ENCODE measurements at places on chromosomes 2 and 18. TPM values are rescaled to one million over a fixed set of nuclear protein-coding genes. Genes with fewer than 3 reads are reported as not detected.

RTKN gene
- 26.8 TPM for total RNA-seq

HOXD12 gene
- total RNA-seq: not detected

ZNF804A gene
- 0.14 TPM for total RNA-seq

CHST10 gene
- total RNA-seq: 8.1 TPM

ABHD1 gene
- not detected for total RNA-seq

PTPN2 gene
- 66.7 TPM for total RNA-seq

CCBE1 gene
- 4.0 TPM for total RNA-seq

DNA sequence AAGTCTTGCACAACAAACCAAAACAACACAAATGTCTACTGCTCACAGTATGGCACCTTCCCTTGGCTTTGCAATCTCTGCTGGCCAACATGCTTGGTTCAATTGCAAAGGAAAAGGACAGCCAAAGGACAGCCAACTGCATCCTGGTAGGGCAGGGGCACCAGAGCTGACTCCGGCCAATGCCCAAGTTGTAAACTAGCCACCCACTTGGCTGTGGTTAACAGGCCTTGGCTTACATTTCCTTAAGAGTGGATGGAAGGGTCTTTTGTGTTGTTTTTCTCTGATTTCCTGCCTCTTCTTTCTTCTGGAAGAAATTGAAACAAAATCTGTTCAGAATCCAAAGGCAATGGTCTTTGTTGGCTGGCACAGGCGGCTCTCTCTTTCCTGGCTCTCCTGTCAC lies 119.1 kb upstream of the TRIB2 start:
- no peaks in the 10 kb centered on the region for H3K4me1 ChIP-seq
- H3K36me3 ChIP-seq: no peaks in the 10 kb centered on the region
- no peak overlapping the region for H3K27ac ChIP-seq
- no peak overlapping the region for H3K4me3 ChIP-seq
- no peaks in the 10 kb centered on the region for H3K27me3 ChIP-seq

- H3K4me3 ChIP-seq: no peak overlapping the region
- no peaks in the 10 kb centered on the region for H3K4me1 ChIP-seq
- H3K27me3 ChIP-seq: no peaks in the 10 kb centered on the region
- no peaks in the 10 kb centered on the region for H3K36me3 ChIP-seq
- no peak overlapping the region for H3K27ac ChIP-seq
Observed at GRCh38 chr2:160826496-160826895, 332.9 kb upstream of the RBMS1 start.

GRCh38 chr2:239044336-239044735 lies 196.5 kb downstream of the TWIST2 start:
- H3K4me3 ChIP-seq: no peak overlapping the region
- peaks cover 13% of the 10 kb centered on the region for H3K36me3 ChIP-seq
- no peak for DNase-seq

GRCh38 chr2:96760986-96761832 lies 507 bp downstream of the CNNM4 start:
- H3K4me3 ChIP-seq: peak overlapping the region; percentile 77
- DNase-seq: no peak
- peak overlapping the region; percentile 90 for H3K27ac ChIP-seq
- H3K27me3 ChIP-seq: no peaks in the 10 kb centered on the region
- H3K36me3 ChIP-seq: no peaks in the 10 kb centered on the region

DNA sequence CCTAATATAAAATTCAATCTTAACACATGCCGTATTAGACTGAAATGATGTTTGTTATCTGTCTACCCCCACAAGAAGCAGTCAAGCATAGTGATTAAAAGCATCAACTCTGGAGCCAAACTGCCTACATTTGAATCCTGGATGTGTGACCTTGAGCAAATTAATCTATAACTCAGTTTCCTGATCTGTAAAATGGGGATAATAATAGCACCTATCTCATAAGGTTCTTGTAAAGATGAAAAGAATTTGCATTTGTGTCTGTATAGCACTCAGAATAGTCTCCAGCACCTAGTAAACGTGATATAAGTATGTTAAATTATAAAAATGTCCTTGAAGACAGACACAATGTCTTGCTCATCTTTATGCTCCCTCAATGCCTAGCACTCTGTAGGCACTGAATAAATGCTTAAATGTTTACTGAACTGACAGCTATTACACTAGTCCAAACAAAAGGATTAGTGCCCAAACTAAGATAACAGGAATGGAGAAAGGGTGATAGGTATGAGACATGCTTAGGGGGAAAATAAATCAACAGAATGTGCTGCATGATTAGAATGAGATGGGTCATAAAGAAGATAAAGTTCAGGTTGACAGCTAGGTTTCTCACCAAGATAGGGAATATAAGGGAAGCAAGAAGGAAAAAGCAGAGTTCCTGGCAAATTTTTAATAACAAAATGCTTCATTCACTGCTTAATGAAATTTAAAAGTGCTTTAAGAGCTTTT lies 180.6 kb downstream of the ATAD2B start:
- no peaks in the 10 kb centered on the region for H3K36me3 ChIP-seq
- H3K4me1 ChIP-seq: peaks cover 14% of the 10 kb centered on the region
- no peaks in the 10 kb centered on the region for H3K27me3 ChIP-seq

GRCh38 chr2:45315861-45316260 lies 295.2 kb downstream of the SRBD1 start:
- H3K4me3 ChIP-seq: no peak overlapping the region
- DNase-seq: no peak
- H3K27me3 ChIP-seq: no peaks in the 10 kb centered on the region
- no peak overlapping the region for H3K27ac ChIP-seq
- H3K4me1 ChIP-seq: no peaks in the 10 kb centered on the region
- H3K36me3 ChIP-seq: no peaks in the 10 kb centered on the region

GRCh38 chr2:108621087-108621559 lies 86.9 kb downstream of the LIMS1 start:
- no peaks in the 10 kb centered on the region for H3K27me3 ChIP-seq
- peaks cover 90% of the 10 kb centered on the region for H3K4me1 ChIP-seq
- DNase-seq: peak; percentile 87
- peak overlapping the region; percentile 80 for H3K27ac ChIP-seq
- peak overlapping the region; percentile 23 for H3K4me3 ChIP-seq
- no peaks in the 10 kb centered on the region for H3K36me3 ChIP-seq

DNA sequence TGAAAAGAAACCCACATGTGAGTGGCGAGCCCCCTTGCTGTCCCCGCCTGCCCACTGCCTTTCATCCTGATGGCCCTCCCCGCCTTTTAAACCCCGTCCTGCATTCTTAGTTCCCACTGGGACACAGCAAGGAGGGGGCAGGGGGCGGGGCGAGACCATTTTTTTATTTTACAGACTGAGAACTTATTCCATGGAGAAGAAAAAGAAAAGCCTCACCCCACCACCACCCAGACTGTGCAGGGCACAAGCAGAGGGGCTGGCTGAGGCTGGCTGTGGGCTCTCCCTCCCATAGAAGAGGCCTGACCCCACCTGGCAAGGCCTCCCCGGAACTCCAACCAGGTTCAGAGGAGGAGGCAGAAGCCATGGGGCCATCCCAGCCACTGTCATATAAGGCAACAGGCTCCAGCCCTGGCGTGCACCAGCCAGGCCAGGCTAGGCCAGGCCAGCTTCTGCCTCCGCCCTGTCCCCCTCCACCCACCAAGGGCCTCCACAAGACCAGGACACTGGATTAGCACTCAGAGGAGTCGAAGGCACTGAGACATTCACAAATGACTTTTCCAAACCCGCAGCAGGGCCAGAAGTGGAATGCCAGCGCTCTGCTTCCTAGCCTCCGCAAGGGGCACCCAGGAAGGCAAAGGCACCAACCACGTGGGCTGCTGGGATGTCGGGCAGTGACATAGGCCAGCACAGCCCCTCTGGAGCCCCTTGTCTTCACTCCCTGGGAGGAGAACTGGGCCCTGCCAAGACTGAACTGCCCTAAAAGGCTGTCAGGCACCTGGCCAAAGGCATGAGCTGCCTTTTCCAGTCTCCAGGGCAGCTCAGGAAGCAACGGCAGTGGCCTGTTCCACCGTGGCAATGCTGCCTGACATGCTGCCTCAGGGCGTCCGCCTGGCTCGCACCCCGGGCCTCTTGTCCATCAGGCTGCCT lies 37.5 kb upstream of the SEMA4C start:
- H3K36me3 ChIP-seq: no peaks in the 10 kb centered on the region
- H3K4me1 ChIP-seq: peaks cover 42% of the 10 kb centered on the region
- peak overlapping the region; percentile 82 for H3K27ac ChIP-seq
- DNase-seq: peak; percentile 61
- no peaks in the 10 kb centered on the region for H3K27me3 ChIP-seq
- no peak overlapping the region for H3K4me3 ChIP-seq

GRCh38 chr2:176682278-176682677 lies 413.0 kb downstream of the MTX2 start:
- no peak overlapping the region for H3K4me3 ChIP-seq
- H3K27ac ChIP-seq: no peak overlapping the region
- no peak for DNase-seq
- no peaks in the 10 kb centered on the region for H3K36me3 ChIP-seq
- no peaks in the 10 kb centered on the region for H3K4me1 ChIP-seq

GRCh38 chr18:3456686-3457069 lies 6.7 kb downstream of the TGIF1 start:
- no peaks in the 10 kb centered on the region for H3K27me3 ChIP-seq
- peaks cover 20% of the 10 kb centered on the region for H3K36me3 ChIP-seq
- peak; percentile 83 for DNase-seq
- H3K27ac ChIP-seq: no peak overlapping the region
- no peak overlapping the region for H3K4me3 ChIP-seq

- no peak overlapping the region for H3K27ac ChIP-seq
- no peaks in the 10 kb centered on the region for H3K27me3 ChIP-seq
- no peak for DNase-seq
- H3K4me1 ChIP-seq: no peaks in the 10 kb centered on the region
- H3K4me3 ChIP-seq: no peak overlapping the region
Observed at GRCh38 chr2:37335604-37336003, 8.8 kb upstream of the QPCT start.

DNA sequence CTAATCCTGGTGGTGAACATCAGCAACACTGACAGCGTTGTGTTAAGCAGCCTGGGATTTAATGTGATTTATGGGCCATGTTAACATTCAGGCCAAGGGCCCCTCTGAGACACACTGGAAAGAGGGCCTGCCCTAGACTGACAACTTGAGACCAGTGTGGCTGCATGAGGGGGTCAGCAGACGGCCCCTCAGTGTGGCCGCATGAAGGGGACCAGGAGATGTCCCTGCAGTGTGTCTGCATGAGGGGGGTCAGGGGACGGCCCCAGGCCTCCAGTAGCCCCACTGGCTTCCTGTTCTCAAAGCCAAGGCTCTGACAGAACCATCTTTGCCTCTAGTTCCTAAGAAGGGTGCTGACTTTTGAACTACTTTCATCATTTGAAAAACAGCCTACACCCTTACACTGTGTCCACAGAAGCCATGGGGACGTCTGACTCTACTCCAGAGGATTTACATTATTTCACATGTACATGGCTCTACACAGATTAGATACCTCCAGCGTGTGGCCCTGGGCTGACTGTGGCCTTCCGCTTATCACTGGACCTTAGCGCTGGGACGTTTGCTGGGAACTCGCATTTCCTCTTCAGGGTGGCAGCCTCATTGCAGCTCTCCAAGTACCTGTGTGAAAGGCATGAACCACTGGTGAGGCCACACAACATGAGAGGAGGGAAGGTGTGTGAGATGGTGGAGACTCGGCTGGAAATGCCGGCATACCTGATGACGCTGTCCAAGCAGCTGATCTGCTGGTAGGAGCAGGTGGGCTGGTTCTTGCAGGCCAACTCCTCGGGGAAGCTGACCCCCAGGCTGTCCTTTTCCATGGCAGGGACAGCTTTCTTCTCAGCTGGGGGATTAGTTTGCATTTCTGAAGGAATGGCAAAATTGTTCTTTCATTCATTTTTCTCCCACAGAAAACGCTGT lies 18.2 kb upstream of the HES6 start:
- no peaks in the 10 kb centered on the region for H3K27me3 ChIP-seq
- peaks cover 78% of the 10 kb centered on the region for H3K36me3 ChIP-seq
- H3K4me3 ChIP-seq: no peak overlapping the region
- H3K4me1 ChIP-seq: peaks cover 15% of the 10 kb centered on the region
- DNase-seq: no peak
